Left renal pelvis (tissue), 4 donors: ENCODE measurements at places on chromosomes 1 and 21. TPM values are rescaled to one million over a fixed set of nuclear protein-coding genes. Genes with fewer than 3 reads are reported as not detected.

The ETNK2 gene
- polyA plus RNA-seq: 22.7 TPM

The OR2L5 gene
- polyA plus RNA-seq: not detected

The KRTAP7-1 gene
- not detected for polyA plus RNA-seq

The TIAM1 gene
- polyA plus RNA-seq: 18.0 TPM

The ZRANB2 gene
- polyA plus RNA-seq: 214 TPM

The HRNR gene
- 0.13 TPM for polyA plus RNA-seq

The ADORA3 gene
- polyA plus RNA-seq: 1.1 TPM

The GJC2 gene
- polyA plus RNA-seq: 1.1 TPM

The RAB3B gene
- polyA plus RNA-seq: 5.8 TPM

The TSPEAR gene
- polyA plus RNA-seq: 1.1 TPM

The FAM72C gene
- 2.7 TPM for polyA plus RNA-seq

The ANGPTL3 gene
- 3.9 TPM for polyA plus RNA-seq

The THEM5 gene
- 0.78 TPM for polyA plus RNA-seq

The NR5A2 gene
- polyA plus RNA-seq: 2.8 TPM

The SYT6 gene
- 1.7 TPM for polyA plus RNA-seq

The NUP210L gene
- polyA plus RNA-seq: 0.14 TPM

The CFAP141 gene
- polyA plus RNA-seq: not detected

The TADA1 gene
- 29.2 TPM for polyA plus RNA-seq

The LCE1F gene
- not detected for polyA plus RNA-seq

The CFAP74 gene
- 0.27 TPM for polyA plus RNA-seq
